ENCODE measurements at places on chromosomes 3 and 15. TPM values are rescaled to one million over a fixed set of nuclear protein-coding genes. Genes with fewer than 3 reads are reported as not detected.

Gene FBXW12
- 0.15 TPM for total RNA-seq

Gene EFHB
- total RNA-seq: 0.17 TPM

Gene PRKCI
- 60.4 TPM for total RNA-seq

Gene RTP4
- total RNA-seq: 2.8 TPM

Gene COL6A5
- not detected for total RNA-seq

Gene KBTBD12
- not detected for total RNA-seq

Gene POLQ
- 0.99 TPM for total RNA-seq

Gene CHRD
- total RNA-seq: 2.6 TPM

Gene ACP3
- 0.99 TPM for total RNA-seq

Gene ABHD2
- total RNA-seq: 81.6 TPM

Gene GUCA1C
- not detected for total RNA-seq

Gene DCLK3
- total RNA-seq: not detected

Gene SETD2
- 36.7 TPM for total RNA-seq

Gene C3orf52
- total RNA-seq: 1.5 TPM

Gene PPP1R14D
- total RNA-seq: not detected

Gene MESP2
- total RNA-seq: 0.58 TPM

Gene PXK
- total RNA-seq: 54.4 TPM

Gene SCN11A
- total RNA-seq: under 0.01 TPM

Gene CYP8B1
- not detected for total RNA-seq

Gene CD200
- total RNA-seq: not detected

Gene LRIG1
- total RNA-seq: 48.7 TPM

Gene CLDN18
- total RNA-seq: under 0.01 TPM

Gene POTEB3
- total RNA-seq: not detected

Gene LIPC
- 1.6 TPM for total RNA-seq

Gene C3orf49
- not detected for total RNA-seq

Gene MED12L
- total RNA-seq: 0.44 TPM

Gene ST3GAL6
- total RNA-seq: 0.99 TPM

Gene STRIT1
- total RNA-seq: not detected
